Gastrocnemius medialis (tissue), 4 donors: ENCODE measurements at places on chromosomes 3 and 15. TPM values are rescaled to one million over a fixed set of nuclear protein-coding genes. Genes with fewer than 3 reads are reported as not detected.

DNA sequence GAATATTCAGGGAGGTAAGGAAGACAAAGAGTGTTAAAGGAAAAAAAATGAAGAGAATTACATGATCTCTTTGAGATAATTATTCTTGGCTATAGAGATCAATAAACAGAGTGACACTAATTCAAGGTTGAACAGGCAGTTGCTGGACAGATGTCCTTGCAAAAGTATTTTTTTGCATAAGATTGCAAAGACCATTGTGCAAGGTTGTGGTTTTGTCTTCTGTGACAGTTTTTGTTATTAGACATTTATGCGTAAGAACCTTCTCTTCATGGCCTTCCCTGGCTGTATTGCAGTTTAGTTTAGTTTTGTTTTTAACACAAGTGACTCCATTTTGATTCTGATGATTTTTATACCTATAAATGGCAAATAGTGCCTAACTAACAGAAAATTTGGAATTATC is 682.8 kb upstream of the ARPP21 start:
- no peak overlapping the region for H3K27ac ChIP-seq
- H3K4me3 ChIP-seq: no peak overlapping the region
- no peaks in the 10 kb centered on the region for H3K4me1 ChIP-seq
- DNase-seq: no peak

- H3K4me3 ChIP-seq: no peak overlapping the region
- H3K36me3 ChIP-seq: no peaks in the 10 kb centered on the region
These were observed 524.1 kb upstream of the CFAP20DC start for GRCh38 chr3:59573911-59574310.

GRCh38 chr3:14935592-14936345 is 11.6 kb upstream of the NR2C2 start:
- H3K27me3 ChIP-seq: no peaks in the 10 kb centered on the region
- H3K27ac ChIP-seq: no peak overlapping the region
- H3K4me3 ChIP-seq: no peak overlapping the region
- DNase-seq: no peak
- no peaks in the 10 kb centered on the region for H3K4me1 ChIP-seq

- H3K4me1 ChIP-seq: no peaks in the 10 kb centered on the region
- no peak overlapping the region for H3K4me3 ChIP-seq
- H3K27ac ChIP-seq: no peak overlapping the region
- H3K36me3 ChIP-seq: no peaks in the 10 kb centered on the region
These were observed 180.5 kb downstream of the FOXB1 start for GRCh38 chr15:60184579-60184978.

- H3K27me3 ChIP-seq: no peaks in the 10 kb centered on the region
- no peak overlapping the region for H3K27ac ChIP-seq
- no peaks in the 10 kb centered on the region for H3K36me3 ChIP-seq
These were observed 22.4 kb downstream of the CCR9 start for GRCh38 chr3:45908761-45909160.

DNA sequence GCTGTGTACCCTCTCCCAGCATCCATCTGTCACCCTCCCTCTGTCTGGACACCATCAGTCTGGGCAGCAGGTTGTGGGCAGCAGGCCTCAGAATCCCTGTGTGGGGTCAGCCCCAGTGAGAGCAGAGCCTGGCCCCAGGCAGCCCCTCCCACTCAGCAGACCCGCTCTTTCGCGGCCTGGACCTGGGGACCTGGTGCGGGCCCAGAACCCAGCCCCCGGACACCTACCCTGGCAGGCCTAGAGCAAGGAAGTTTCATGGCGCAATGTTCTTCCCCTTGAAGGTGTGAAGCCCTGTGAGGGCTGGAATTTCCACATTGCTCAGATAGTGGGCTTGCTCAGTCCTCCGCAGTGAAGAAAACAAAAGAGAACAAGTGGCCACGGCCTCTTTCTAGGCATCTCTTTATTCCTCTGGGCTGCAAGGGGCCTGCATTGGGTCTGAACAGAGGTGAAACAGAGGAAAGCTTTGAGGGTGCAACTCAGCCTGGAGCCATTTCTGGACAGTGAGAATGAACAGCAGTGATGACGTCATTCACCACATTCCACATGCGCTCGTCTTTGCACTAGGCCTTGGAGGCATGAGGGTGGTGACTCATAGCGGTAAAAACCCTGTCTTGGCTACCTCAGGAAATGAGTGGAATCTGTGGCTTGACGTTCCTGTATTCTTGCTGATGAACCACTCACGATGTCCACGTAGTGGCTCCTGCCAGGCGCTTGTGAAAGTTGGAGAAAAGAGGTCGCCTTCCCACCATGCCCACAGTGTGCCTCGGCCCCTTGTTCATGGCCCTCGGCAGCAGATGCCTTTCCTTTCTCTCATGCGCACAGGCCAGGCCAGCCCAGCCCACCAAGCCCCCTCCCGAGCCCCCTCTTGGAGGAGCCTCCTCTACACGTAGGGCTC is 66.1 kb downstream of the SLC30A4 start:
- DNase-seq: no peak
- H3K36me3 ChIP-seq: no peaks in the 10 kb centered on the region
- no peak overlapping the region for H3K4me3 ChIP-seq
- H3K27ac ChIP-seq: no peak overlapping the region

- H3K4me1 ChIP-seq: no peaks in the 10 kb centered on the region
- no peaks in the 10 kb centered on the region for H3K27me3 ChIP-seq
- no peak for DNase-seq
These were observed 179.6 kb downstream of the OR4M2 start for GRCh38 chr15:22259881-22260421.

- H3K27ac ChIP-seq: no peak overlapping the region
- no peaks in the 10 kb centered on the region for H3K27me3 ChIP-seq
- no peak overlapping the region for H3K4me3 ChIP-seq
- no peaks in the 10 kb centered on the region for H3K36me3 ChIP-seq
- peaks cover 7% of the 10 kb centered on the region for H3K4me1 ChIP-seq
- DNase-seq: no peak
These were observed 50.8 kb upstream of the PRR23E start for GRCh38 chr3:127141921-127142730.

DNA sequence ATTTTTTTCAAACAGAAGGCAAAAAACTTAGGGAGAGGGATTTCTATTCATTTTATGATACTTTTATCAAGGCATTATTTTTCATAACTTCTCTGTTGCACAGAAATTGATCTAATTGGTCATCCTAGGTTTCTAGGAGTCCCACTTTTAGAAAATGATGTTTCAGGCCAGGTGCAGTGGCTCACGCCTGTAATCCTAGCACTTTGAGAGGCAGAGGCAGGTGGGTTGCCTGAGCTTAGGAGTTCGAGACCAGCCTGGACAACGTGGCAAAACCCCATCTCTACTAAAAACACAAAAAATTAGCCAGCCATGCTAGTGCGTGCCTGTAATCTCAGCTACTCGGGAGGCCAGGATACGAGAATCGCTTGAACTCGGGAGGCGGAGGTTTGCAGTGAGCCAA is 2.8 kb downstream of the LACTB start:
- no peaks in the 10 kb centered on the region for H3K27me3 ChIP-seq
- peaks cover 13% of the 10 kb centered on the region for H3K4me1 ChIP-seq
- no peak overlapping the region for H3K27ac ChIP-seq

DNA sequence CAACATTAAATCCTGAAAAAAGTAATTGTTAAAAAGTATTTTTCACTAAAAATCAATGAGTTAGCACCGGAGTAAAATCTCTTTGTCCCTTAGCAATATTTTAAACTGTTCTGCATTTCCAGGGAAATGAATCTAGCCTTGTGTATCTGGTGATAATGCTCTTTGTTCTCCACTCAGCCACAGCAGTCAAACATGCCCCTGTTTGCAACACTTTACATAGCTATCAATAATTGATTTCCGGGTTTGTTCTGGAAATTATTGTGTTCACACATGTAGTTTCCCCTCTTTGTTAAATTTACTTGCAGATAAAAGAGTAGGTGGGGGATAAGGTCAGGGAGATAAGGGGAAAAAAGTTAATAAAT is 3.6 kb upstream of the A4GNT start:
- H3K27ac ChIP-seq: no peak overlapping the region
- DNase-seq: no peak
- H3K4me3 ChIP-seq: no peak overlapping the region

DNA sequence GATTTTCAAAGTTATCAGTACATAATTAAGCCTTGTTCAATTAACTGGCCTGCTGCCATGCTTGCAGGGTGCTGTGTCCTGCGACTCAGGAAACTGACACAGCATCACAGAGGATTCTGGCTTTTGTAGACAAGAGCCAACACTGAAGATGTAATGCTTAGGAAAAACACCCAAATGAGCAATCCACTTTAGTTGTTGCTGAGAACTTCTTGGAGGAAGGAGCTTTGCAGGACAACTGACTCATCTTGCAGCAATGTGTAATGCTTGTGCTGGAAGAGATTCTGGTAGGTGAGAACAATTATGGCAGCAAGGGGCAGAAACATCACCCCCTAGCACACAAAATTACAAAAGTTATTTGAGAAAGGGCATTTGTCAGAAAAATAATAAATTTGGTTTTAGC is 67.6 kb downstream of the NLGN1 start:
- no peak overlapping the region for H3K4me3 ChIP-seq
- no peaks in the 10 kb centered on the region for H3K27me3 ChIP-seq
- no peaks in the 10 kb centered on the region for H3K4me1 ChIP-seq
- no peak for DNase-seq

GRCh38 chr15:63048115-63048775 is 5.7 kb downstream of the TPM1 start:
- no peaks in the 10 kb centered on the region for H3K27me3 ChIP-seq
- H3K4me3 ChIP-seq: peak overlapping the region; percentile 83
- peak; percentile 86 for DNase-seq
- peaks cover 74% of the 10 kb centered on the region for H3K4me1 ChIP-seq
- no peaks in the 10 kb centered on the region for H3K36me3 ChIP-seq

DNA sequence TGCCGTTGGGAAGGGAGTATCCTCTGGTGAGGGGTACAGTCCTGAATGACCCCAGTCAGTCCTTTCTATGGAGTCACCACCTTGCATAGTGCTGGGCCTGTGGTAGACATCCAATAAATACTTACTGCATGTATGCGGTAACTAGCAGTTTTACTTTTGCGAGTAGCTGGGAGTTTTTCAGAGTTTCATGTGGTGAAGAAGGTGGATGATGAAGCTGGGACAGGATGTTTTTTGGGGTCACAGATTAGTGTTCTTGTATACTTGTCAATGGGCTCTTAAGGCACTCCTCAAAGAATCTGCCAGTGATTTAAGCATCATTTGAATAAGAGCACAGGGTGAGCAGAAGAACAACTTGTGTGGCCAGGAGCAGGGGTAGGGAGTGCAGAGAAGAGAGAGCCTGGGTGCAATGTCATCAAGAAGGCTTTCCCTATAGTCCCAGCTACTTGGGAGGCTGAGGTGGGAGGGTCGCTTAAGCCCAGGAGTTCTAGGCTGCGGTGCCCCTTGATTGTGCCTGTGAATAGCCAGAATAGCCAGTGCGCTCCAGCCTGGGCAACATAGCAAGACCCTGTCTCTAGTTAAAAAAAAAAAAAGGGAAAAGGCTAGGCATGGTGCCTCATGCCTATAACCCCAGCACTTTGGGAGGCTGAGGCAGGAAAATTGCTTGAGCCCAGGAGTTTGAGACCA is 22.1 kb downstream of the PPCDC start:
- peaks cover 68% of the 10 kb centered on the region for H3K4me1 ChIP-seq
- H3K36me3 ChIP-seq: no peaks in the 10 kb centered on the region
- H3K27me3 ChIP-seq: no peaks in the 10 kb centered on the region
- no peak overlapping the region for H3K4me3 ChIP-seq
- H3K27ac ChIP-seq: peak overlapping the region; percentile 77
- no peak for DNase-seq

DNA sequence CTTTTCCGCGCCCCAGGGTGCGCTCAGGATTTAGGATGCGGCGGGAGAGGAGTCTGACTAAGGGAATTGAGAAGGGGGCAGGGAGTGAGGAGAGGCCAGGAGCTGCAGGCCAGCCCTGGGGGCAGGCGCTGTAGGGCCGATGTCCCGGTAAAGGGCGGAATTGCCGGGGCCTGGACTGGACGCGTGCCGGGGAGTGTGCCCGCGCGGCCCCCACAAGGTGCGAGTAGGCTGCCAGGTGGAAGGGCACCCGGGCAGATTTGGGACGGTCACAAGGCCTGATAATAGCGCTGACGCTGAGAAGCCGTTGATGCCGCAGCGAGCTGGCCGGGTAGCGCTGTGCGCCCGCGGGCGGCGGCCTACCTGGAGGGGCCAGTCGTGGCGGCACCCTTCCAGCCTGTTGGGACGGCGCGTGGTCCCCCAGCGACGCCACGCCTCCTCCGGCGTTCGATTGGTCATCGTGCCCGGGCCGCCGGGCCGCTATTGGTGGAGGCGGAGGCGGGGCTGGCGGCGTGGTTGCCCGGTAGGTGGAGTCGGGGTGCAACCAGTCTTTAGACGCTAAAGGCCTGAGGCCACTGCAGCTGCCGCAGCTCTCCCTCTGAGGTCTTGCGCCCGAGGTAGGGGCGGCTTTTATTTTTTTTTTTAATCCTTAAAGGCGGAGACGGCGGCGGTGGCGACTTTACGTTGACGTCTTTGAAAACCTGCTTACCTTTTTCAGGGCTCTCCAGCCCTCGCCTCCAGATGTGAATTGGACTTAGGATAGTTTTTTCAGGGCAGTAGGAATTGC is 903 bp downstream of the SLC25A38 start:
- no peaks in the 10 kb centered on the region for H3K36me3 ChIP-seq
- peak overlapping the region; percentile 81 for H3K4me3 ChIP-seq
- H3K27ac ChIP-seq: peak overlapping the region; percentile 97
- no peaks in the 10 kb centered on the region for H3K27me3 ChIP-seq
- peak; percentile 97 for DNase-seq
- H3K4me1 ChIP-seq: peaks cover 20% of the 10 kb centered on the region

GRCh38 chr15:80945605-80946004 is 44.0 kb downstream of the MESD start:
- H3K4me3 ChIP-seq: no peak overlapping the region
- H3K27ac ChIP-seq: no peak overlapping the region
- no peaks in the 10 kb centered on the region for H3K4me1 ChIP-seq
- DNase-seq: no peak
- no peaks in the 10 kb centered on the region for H3K36me3 ChIP-seq
- H3K27me3 ChIP-seq: no peaks in the 10 kb centered on the region

GRCh38 chr15:78012643-78013077 is 64.9 kb downstream of the TBC1D2B start:
- H3K27me3 ChIP-seq: no peaks in the 10 kb centered on the region
- H3K36me3 ChIP-seq: no peaks in the 10 kb centered on the region

DNA sequence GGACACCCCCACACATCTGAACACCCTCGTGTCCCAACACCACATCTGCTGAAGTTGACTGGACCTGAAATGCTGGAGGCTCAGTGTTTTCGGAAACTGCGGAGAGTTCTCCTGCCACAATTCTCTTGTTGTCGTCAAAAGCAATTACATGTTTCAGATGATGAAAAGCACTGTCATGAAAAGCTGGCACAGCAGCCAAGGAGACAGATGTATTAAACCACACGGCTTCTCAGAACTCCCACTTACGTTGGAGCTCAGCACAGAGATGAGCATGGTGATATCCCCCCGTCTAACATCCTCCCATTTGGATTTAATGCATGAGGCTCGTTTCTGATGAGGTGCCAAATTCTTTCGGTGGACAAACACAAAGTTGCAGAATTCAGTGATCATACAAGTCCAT is 180.1 kb downstream of the RORA start:
- no peak for DNase-seq
- H3K36me3 ChIP-seq: no peaks in the 10 kb centered on the region
- H3K4me1 ChIP-seq: peaks cover 25% of the 10 kb centered on the region
- no peak overlapping the region for H3K4me3 ChIP-seq
- no peaks in the 10 kb centered on the region for H3K27me3 ChIP-seq

- DNase-seq: no peak
- no peak overlapping the region for H3K4me3 ChIP-seq
- peaks cover 68% of the 10 kb centered on the region for H3K4me1 ChIP-seq
- no peaks in the 10 kb centered on the region for H3K36me3 ChIP-seq
- no peaks in the 10 kb centered on the region for H3K27me3 ChIP-seq
These were observed 27.5 kb downstream of the HERC1 start for GRCh38 chr15:63805993-63806980.

Gene AMT
- total RNA-seq: 1.3 TPM

Gene CCR9
- total RNA-seq: 0.09 TPM

Gene IMPG2
- not detected for total RNA-seq

Gene MAGI1
- 7.5 TPM for total RNA-seq

Gene DAZL
- total RNA-seq: not detected

Gene VWA5B2
- total RNA-seq: not detected

Gene ZNF639
- 43.7 TPM for total RNA-seq

Gene KCNAB1
- total RNA-seq: 1.7 TPM
